Lung (tissue), 17 donors: ENCODE measurements at places on chromosomes 4 and X. TPM values are rescaled to one million over a fixed set of nuclear protein-coding genes. Genes with fewer than 3 reads are reported as not detected.

Gene STK32B
- 2.2 TPM for total RNA-seq

DNA sequence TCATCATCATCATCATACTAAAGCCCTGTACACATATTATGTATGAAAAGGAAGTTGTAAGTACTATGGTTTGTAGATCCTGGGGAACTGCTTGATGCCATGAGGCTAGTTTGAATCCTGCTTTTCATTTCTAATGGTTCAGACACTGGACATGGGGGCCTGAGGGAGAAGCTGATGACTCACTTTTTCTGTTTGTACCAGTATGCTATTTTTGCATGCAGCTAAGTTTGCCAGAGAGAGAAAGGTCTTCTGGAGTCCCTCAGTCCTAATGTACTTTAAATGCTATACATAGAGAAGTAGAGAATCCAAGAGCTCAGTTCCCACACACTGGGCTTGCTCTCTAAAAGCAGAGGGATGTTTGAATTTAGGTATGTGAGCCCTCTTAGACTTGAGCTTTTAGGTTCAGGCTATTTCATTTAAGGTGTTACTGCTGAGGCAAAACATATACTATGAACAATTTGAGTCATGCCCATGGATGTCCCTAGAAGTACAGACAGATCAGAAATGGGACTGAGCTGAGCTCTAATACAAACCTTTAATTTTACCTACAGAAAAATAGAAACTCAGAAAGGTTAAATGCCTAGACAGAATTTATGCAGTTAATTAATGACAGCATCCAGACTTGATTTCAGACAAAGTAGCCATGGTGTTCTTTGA lies 17.6 kb upstream of the HS3ST1 start:
- H3K27ac ChIP-seq, result no peak overlapping the region
- DNase-seq, result no peak
- no peaks in the 10 kb centered on the region for H3K36me3 ChIP-seq

Gene PNMA6F
- total RNA-seq, result not detected

Gene FGB
- 0.28 TPM for total RNA-seq

- peaks cover 3% of the 10 kb centered on the region for H3K4me1 ChIP-seq
- H3K27me3 ChIP-seq, result no peaks in the 10 kb centered on the region
- no peak for DNase-seq
- no peak overlapping the region for H3K27ac ChIP-seq
- no peak overlapping the region for H3K4me3 ChIP-seq
Measured at GRCh38 chrX:19960913-19961312, 29.9 kb downstream of the BCLAF3 start.

Gene TCEAL7
- 1.8 TPM for total RNA-seq

Gene OPRPN
- not detected for total RNA-seq

DNA sequence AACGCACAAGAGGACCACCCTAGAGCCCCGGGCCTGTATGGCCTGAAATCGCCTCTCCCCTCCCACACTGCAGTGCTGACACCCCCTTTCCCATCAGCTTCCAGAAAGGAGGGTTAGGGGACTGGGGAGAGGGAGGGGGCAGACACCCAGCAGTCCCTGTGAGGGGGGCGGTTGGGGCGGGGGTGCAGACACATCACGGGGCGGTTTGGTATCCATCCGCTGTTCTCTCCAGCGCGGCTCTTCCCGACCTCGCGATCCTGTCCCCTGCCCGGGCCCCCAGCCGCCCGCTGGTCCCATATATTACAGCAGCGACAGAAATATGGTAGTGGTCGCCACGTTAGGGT lies 404 bp upstream of the GPRASP2 start:
- no peak overlapping the region for H3K27ac ChIP-seq
- peaks cover 2% of the 10 kb centered on the region for H3K36me3 ChIP-seq
- H3K27me3 ChIP-seq, result no peaks in the 10 kb centered on the region

DNA sequence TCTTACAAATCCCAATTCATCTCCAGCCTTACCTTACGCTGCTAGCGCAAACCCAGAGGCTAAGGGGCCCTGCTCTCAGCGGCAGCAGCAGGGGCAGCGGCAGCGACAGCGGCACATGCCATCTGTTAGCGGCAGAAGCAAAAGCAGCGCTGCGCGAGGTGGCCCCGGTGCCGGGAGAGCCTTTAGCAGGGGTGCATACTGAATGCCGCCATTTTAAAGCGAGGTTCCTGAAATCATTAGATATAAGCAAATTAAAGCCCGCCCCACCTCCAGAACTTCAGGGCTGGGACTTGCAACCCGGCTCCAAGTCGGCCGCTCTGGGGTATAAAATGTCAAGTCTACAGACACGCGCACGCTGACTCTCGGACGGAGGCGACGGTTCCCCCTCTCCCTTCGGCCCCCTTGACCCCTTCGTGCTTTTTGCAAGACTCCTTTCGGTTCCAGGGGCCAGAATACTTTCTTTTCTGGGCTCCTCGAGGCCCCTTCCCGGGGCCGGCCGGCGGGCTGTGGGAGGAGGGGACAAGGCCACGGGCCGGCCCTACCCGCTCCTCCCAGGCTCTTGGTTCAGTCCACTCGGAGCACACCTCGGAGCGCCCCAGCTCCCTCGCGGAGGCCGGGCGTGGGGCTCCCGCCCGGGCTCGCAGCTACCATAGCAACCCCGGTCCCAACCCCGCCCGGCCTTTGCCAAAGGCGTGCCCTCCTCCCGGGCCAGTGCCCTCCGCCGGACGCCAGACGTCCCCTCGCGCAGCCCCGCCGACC lies at the start of gene MBNL3:
TSS of gene MBNL3 (minus strand) at position 220 of the 759 bp plus-strand sequence. CDS start 49,427 bp downstream, outside the sequence.
- peak; percentile 75 for DNase-seq
- no peaks in the 10 kb centered on the region for H3K36me3 ChIP-seq
- peaks cover 37% of the 10 kb centered on the region for H3K27me3 ChIP-seq
- no peaks in the 10 kb centered on the region for H3K4me1 ChIP-seq
